ENCODE measurements at places on chromosomes 5 and 9. TPM values are rescaled to one million over a fixed set of nuclear protein-coding genes. Genes with fewer than 3 reads are reported as not detected.

The SHC3 gene
- total RNA-seq, result 14.7 TPM

The IFNA21 gene
- not detected for total RNA-seq

The FBXO4 gene
- total RNA-seq, result 10.7 TPM

The RASGEF1C gene
- 1.9 TPM for total RNA-seq

The PAIP2 gene
- total RNA-seq, result 119 TPM

The CARTPT gene
- total RNA-seq, result 39.8 TPM

The SOX30 gene
- 0.33 TPM for total RNA-seq

DNA sequence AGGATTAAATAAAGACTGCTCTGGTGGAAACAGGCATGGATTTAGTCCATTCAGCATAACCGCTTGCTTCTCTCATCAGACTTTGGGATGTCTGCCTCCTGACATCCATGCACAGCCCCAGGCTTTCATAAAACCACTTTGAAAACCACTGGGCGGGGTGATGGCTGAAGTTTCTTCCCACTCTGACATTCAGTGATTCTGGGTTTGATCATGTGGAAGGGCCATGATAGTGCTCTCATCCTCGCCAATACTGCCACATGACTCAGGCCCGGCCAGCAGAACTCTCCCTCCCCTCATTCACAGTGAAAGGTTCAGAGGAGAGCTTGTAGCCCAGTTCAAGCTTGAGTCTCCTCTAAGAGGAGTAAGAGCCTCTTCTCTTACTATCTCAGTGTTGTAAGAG lies 29.6 kb upstream of the GLRA1 start:
- no peak for DNase-seq

DNA sequence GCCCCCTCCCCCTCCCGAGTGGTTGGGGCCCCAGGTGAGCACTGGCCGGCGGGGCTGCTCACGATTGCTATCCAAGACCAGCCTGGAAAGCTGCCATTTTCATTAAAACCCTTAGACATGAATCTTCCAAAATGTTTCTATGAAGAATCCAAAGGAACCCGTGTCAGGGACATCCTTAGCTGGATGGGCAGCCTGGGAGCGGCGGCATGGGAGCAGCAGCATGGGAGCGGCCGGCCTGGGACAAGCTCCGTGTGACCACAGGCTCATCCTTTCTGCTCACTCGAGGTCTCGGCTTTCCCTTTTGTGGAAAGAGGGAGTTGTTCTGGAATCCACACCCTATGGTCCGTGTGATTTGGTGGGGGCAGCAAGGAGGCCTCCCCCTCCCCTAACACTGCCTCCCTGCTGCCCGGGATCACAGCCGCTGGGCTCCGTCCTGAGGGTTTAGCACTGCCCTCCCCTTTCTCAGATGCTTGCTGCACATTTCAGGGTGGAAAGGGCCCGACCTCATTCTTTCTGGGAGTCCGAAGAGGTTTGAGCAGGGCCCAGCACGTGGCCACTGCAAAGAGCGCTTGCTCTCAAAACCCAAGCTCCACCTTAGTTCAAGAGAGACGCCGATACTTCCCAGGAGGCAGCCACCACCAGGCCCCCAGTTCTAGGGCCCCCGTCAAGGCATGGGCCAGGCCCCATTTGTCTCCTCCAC lies 127.7 kb downstream of the RXRA start:
- DNase-seq, result no peak

GRCh38 chr9:137294091-137294680 lies 7.9 kb downstream of the NRARP start:
- DNase-seq, result no peak

GRCh38 chr5:109062664-109063063 lies 315.0 kb downstream of the FER start:
- DNase-seq, result no peak

DNA sequence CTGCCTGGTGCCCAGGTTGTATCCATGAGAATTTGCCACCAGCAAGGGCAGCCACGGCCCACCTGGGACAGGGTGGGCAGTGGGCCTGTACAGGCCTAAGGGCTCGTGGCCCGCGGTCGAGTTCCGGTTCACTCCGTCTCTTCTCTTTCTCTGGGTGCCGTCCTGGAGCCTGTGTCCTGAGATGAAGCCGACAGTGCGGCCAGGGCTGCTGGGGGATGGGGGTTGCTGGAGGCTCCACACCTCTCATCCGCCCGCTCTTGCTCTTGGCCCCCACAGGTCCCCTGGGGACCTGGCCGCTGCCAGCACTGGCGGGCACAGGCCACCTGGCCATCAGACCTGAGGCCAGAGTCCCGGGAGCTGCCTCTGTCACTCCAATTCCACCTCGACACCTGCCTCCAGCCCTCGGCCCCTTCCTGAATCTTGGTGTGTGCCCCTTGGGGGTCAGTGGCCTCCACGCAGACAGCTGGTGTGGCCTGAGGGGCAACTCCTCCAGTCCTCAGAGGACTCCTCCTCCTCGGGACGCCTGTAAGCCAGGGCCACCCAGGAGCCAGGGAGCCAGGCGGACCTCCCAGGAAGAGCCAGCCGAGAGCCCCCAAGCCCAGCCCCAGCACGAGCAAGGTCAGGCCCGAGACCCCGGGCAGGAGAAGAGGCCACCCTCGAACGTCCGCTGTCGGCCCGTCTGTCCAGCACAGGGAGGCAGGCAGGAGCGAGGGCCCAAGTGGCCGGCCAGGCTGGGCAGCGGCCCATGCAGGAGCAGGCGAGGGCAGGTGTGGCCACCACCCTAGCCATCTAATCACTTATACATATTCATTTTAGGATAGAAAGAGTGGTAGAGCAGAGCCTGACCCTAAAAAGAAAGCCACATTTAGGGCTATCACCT lies 5.2 kb downstream of the LRRC26 start:
- no peak for DNase-seq

DNA sequence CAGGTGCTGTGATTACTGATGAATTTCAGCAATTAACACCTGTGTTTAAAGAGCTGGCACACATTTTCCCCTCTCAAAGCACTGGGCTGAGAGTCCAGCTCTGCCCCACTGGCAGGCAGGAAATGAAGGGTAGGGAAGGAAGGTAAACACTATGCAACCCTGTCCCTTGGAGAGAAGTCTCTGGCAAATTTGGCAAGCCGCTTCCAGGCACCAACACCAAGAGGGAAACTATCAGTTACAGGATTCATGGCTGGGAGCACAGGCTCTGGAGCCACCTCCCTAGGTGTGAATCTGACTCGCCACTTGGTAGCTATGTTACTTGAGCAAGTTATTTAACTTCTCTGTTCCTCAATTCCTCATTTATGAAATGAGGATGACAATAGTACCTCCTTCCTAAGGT lies 3.3 kb downstream of the ANKS6 start:
- DNase-seq, result no peak

DNA sequence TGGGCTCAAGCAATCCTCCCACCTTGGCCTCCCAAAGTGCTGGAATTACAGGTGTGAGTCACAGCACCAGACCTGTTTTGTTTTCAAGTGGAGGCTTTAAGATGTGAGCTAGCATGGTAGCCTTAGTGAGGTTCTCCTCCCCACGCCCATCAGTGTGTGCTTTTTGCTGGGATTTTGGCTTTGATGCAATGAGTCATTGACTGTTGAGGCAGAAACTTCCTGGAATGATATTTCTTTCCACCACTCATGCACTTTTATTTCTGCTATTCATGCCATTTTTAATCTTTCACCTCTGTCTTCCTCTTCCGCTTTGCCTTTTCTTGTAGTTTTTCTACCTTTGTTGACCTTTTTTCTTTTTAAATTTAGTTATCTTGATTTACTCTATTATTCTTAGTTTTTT lies 4.2 kb upstream of the NFIL3 start:
- no peak for DNase-seq

- no peak for DNase-seq
Observed at GRCh38 chr5:175281257-175281656, 162.7 kb downstream of the DRD1 start.

- DNase-seq, result no peak
Observed at GRCh38 chr5:177112589-177113220, 20.9 kb upstream of the NSD1 start.

DNA sequence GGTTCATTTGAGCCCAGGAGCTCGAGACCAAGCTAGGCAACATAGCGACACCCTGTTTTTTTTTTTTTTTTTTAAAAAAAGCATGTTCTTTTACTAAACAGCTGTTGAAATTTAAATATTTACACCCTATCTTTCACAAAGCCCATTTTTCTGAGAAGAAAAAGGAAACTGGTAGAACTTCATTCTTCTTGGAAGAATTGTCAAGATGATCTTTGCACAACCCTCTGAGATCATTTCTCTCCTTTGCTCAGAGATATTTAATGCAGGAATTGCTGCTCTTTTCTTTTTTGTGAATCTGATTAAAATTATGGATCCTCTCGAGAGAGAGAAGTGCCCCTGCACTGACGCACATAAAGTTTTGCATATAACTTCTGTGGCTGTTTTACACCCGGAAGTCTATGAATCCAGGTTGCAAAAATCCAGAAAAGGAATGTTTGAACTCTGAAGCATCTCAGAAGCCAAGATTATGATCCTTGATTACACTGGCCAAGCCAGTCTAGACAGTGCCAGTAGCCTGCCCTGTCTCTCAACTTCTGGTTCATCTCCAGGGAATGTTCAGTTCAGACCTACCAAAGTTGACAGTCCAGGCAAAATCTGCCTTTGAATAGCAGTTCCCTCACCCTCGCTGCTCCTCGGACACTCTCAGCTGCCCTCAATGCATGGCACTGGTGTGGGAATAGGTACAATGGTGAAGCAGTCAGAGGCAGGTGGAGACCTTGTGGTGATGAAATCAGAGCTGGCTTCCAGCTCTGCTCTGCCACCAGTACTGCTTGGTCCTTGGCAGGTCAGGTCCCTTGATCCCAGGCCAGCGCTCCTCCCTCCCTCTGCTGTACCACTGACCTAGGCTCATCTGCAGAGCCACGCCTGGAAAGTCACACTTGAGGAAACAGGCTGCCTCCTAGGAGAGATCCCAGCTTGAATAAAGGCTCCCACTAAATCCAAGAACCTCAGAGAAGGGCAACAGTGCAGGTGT lies 13.3 kb upstream of the SLC31A2 start:
- DNase-seq, result no peak

DNA sequence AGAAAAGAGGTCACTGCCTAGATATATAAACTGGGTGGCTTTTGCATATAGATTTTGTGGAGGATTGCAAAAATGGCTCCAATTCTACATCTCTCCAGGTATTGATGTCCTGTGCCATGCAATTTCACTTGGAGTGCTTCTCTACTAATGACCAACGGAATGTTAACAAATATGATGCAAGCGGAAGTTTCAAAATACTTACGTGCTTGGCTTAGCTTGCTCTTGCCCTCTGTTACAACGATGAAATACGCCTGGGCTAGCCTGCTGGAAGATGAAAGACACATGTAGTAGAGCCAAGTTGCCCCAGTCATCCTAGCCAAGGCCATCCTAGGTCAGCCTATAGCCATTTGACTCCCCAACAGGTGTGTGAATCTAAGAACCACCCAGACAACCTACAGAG lies 3.6 kb upstream of the POC5 start:
- no peak for DNase-seq

GRCh38 chr5:115308815-115309214 lies 12.4 kb upstream of the CCDC112 start:
- DNase-seq, result no peak

DNA sequence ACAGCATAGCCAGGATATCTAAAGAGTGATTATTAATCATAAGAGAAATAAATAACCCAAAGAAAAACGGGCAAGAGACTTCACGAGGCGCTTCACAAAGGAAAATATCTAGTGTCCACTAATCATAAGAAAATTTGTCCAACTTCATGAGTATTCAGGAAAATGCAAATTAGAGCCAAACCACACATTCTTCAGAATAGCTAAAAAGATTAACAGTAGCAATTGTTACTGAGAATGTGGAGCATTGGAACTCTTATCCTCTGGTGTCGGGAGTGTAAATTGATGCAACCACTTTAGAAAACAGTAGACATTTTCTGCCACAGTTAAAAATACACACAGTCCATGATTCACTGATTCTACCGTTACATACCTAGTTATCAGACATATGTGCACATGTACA lies 145.7 kb downstream of the CWC27 start:
- DNase-seq, result no peak

Data from sigmoid colon (tissue), 7 donors.